ENCODE measurements at places on chromosomes 1 and 21. TPM values are rescaled to one million over a fixed set of nuclear protein-coding genes. Genes with fewer than 3 reads are reported as not detected.

Gene GPR52
- not detected for polyA plus RNA-seq

- no peak overlapping the region for H3K27ac ChIP-seq
- H3K4me1 ChIP-seq: peaks cover 7% of the 10 kb centered on the region
- H3K27me3 ChIP-seq: no peaks in the 10 kb centered on the region
- no peak overlapping the region for H3K4me3 ChIP-seq
Measured at GRCh38 chr1:65495137-65495536, 74.7 kb downstream of the LEPR start.

- H3K4me3 ChIP-seq: no peak overlapping the region
- H3K27ac ChIP-seq: no peak overlapping the region
- no peak for DNase-seq
- no peaks in the 10 kb centered on the region for H3K36me3 ChIP-seq
- H3K4me1 ChIP-seq: peaks cover 12% of the 10 kb centered on the region
Measured at GRCh38 chr1:182185136-182185535, 123.6 kb upstream of the ZNF648 start.

DNA sequence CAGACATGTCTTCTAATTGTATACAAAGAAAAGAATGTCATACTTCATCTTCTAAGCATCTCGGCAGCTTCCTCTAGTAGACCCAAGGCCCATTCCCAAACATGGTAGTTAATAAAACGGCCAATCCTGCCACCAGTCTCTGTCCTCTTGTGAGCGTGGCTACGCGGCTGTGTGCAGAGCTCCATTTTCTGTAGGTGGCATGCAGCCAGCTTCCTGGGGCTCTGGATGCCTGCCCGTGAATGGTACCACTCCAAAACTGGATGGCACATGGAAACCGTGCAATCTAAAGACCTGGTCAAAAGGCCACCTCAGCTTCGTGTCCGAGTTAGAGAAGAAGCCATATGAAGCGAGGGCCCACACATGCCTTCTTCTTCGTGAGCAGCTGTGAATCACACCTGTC, 110.7 kb downstream of the SIPA1L2 start:
- H3K27ac ChIP-seq: no peak overlapping the region
- no peaks in the 10 kb centered on the region for H3K27me3 ChIP-seq
- no peaks in the 10 kb centered on the region for H3K36me3 ChIP-seq
- DNase-seq: no peak
- no peak overlapping the region for H3K4me3 ChIP-seq
- no peaks in the 10 kb centered on the region for H3K4me1 ChIP-seq

Gene CTSE
- polyA plus RNA-seq: 86.0 TPM

Gene RGS1
- polyA plus RNA-seq: 4.0 TPM

GRCh38 chr1:32989160-32990050, 24.8 kb upstream of the RNF19B start:
- H3K36me3 ChIP-seq: no peaks in the 10 kb centered on the region
- DNase-seq: no peak

Gene AGTRAP
- polyA plus RNA-seq: 77.5 TPM

DNA sequence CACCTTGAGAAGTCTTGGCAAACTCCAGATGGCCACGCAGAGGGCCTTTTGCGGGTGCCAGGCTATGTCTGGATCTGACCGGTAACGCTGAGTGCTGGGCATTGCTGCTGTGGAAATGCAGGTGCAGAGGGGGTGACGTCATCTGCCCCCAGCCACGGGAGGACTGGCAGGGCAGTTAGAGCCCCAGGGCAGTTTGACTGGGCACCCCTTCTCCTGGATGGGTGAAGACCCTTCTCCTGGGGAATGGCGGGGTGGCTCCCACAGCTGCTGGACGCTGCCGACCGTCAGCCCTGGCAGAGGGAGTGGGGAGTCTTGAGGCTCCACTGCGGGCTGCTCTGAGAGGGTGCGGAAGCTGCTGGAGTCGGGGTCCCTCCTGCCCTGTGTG, 12.6 kb upstream of the EDN2 start:
- peak overlapping the region; percentile 91 for H3K27ac ChIP-seq
- no peaks in the 10 kb centered on the region for H3K27me3 ChIP-seq
- peaks cover 33% of the 10 kb centered on the region for H3K4me1 ChIP-seq
- H3K36me3 ChIP-seq: no peaks in the 10 kb centered on the region

Gene DPT
- 8.2 TPM for polyA plus RNA-seq

DNA sequence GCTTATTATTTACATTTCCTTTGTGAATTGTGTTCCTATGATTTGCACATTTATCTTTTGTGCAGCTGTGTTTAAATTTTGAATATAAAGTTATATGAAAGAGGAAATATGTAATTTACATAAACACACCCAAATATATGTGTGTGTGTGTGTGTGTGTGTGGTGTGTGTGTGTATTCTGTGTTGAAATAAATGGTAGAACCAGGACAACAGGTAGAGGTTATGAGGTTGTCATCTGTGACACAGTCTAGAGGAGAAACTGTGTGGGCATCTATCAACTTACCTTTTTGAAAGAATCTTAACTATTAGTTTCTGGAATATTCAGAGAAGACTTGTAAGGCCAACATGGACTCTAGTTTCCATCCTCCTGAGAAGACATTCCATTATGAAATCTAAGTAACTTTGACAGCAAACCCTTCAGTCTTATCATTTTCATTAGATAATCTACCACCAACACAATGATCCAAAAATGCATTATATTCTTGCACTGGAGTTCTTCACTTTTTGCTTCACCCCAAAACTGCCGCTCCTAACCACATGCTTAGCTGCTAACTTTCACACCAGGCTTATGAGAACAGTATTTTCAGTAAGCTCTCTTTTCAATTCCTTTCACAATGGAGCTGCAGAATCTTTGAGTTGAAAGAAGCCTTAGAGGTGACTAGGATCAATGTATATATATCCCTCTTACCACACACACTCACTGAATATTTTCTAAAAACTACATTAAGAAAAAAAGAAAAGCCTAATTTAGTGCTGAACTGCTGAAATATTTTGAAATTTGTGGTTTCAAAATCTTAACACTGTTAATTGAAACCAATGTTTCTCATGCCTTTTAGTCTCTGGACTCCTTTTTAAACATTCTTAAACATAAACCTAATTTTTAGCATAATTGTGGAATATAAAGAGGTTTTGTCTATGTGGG, 21.8 kb downstream of the PTPRC start:
- peaks cover 12% of the 10 kb centered on the region for H3K4me1 ChIP-seq
- DNase-seq: no peak
- no peak overlapping the region for H3K27ac ChIP-seq
- no peaks in the 10 kb centered on the region for H3K36me3 ChIP-seq

DNA sequence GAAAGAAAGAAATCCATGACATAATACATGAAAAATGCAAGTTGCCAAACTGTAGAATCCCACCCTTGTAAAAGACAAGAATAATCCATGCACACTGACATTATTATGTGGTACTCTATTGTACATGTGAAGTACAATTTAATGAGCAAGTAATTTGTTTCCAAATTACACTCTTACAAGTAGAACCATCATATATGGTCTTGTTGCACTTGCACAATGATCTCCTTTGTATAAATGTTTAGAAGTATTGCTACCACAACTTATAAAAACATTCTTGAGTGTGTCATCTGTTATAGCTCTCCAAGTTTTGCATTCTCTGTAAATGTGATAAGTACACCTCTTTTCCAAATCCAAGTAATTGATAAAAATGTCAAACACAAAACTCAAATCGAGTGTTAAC, 29.1 kb upstream of the ZNF281 start:
- no peaks in the 10 kb centered on the region for H3K36me3 ChIP-seq
- no peaks in the 10 kb centered on the region for H3K4me1 ChIP-seq
- H3K27me3 ChIP-seq: no peaks in the 10 kb centered on the region
- no peak for DNase-seq
- H3K27ac ChIP-seq: no peak overlapping the region

GRCh38 chr21:43727519-43728153, 8.7 kb downstream of the PDXK start:
- no peak for DNase-seq
- no peaks in the 10 kb centered on the region for H3K36me3 ChIP-seq
- no peak overlapping the region for H3K4me3 ChIP-seq
- H3K27me3 ChIP-seq: no peaks in the 10 kb centered on the region
- H3K27ac ChIP-seq: peak overlapping the region; percentile 99

- DNase-seq: no peak
- H3K4me1 ChIP-seq: peaks cover 6% of the 10 kb centered on the region
- no peaks in the 10 kb centered on the region for H3K36me3 ChIP-seq
- H3K4me3 ChIP-seq: no peak overlapping the region
- no peak overlapping the region for H3K27ac ChIP-seq
Measured at GRCh38 chr1:76256289-76257223, 182.0 kb downstream of the ST6GALNAC3 start.

GRCh38 chr1:43801203-43801602, 93.9 kb downstream of the ST3GAL3 start:
- H3K27ac ChIP-seq: no peak overlapping the region
- no peaks in the 10 kb centered on the region for H3K36me3 ChIP-seq
- H3K4me3 ChIP-seq: no peak overlapping the region
- H3K27me3 ChIP-seq: no peaks in the 10 kb centered on the region
- DNase-seq: no peak

Gene EPHA10
- 0.79 TPM for polyA plus RNA-seq

- no peak overlapping the region for H3K4me3 ChIP-seq
- DNase-seq: no peak
- H3K36me3 ChIP-seq: no peaks in the 10 kb centered on the region
- no peaks in the 10 kb centered on the region for H3K27me3 ChIP-seq
Measured at GRCh38 chr1:196366817-196367495, 241.3 kb downstream of the KCNT2 start.

GRCh38 chr1:5286244-5286643, 631.8 kb downstream of the AJAP1 start:
- no peak overlapping the region for H3K4me3 ChIP-seq
- H3K4me1 ChIP-seq: no peaks in the 10 kb centered on the region
- no peaks in the 10 kb centered on the region for H3K27me3 ChIP-seq
- no peaks in the 10 kb centered on the region for H3K36me3 ChIP-seq
- no peak for DNase-seq
- H3K27ac ChIP-seq: no peak overlapping the region

- H3K4me3 ChIP-seq: no peak overlapping the region
- DNase-seq: no peak
- no peak overlapping the region for H3K27ac ChIP-seq
- H3K36me3 ChIP-seq: peaks cover 4% of the 10 kb centered on the region
- no peaks in the 10 kb centered on the region for H3K27me3 ChIP-seq
Measured at GRCh38 chr21:43021191-43021590, 46.8 kb downstream of the PKNOX1 start.

GRCh38 chr21:35751171-35751570, 309.2 kb downstream of the SETD4 start:
- peaks cover 10% of the 10 kb centered on the region for H3K27me3 ChIP-seq
- H3K27ac ChIP-seq: no peak overlapping the region
- no peak for DNase-seq
- no peaks in the 10 kb centered on the region for H3K36me3 ChIP-seq

GRCh38 chr1:110668549-110668948, 6.2 kb downstream of the KCNA3 start:
- no peaks in the 10 kb centered on the region for H3K4me1 ChIP-seq
- H3K36me3 ChIP-seq: no peaks in the 10 kb centered on the region
- no peak for DNase-seq
- H3K4me3 ChIP-seq: no peak overlapping the region
- no peak overlapping the region for H3K27ac ChIP-seq

- peak overlapping the region; percentile 97 for H3K27ac ChIP-seq
- no peaks in the 10 kb centered on the region for H3K27me3 ChIP-seq
- no peak for DNase-seq
- peaks cover 23% of the 10 kb centered on the region for H3K4me1 ChIP-seq
- no peaks in the 10 kb centered on the region for H3K36me3 ChIP-seq
- H3K4me3 ChIP-seq: no peak overlapping the region
Measured at GRCh38 chr1:37944816-37945215, 2.0 kb downstream of the INPP5B start.

DNA sequence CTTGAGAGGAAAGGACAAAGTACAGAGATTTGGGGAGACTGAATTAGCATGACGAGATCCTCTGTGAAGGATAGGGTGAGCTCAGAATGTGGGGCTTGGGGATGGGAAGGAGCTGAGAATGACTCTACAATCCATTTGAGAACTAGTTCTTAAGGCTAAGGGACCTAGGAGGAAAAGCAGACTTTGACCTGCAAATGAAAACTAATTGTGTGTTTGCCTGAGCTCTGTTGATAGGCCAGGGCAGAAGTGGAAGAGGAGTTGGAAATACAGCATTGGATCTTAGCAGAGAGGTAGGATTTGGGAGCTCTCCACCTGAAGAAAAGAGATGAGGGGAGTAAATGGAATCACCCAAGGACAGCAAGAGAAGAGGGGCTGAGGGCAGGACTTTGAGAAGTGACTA, 2.1 kb upstream of the RGS8 start:
- no peak overlapping the region for H3K4me3 ChIP-seq
- H3K27me3 ChIP-seq: no peaks in the 10 kb centered on the region
- H3K36me3 ChIP-seq: no peaks in the 10 kb centered on the region

- DNase-seq: no peak
- no peak overlapping the region for H3K27ac ChIP-seq
- H3K4me3 ChIP-seq: no peak overlapping the region
Measured at GRCh38 chr1:45381243-45381642, 41.0 kb upstream of the MUTYH start.

Gene SPRR2G
- not detected for polyA plus RNA-seq

DNA sequence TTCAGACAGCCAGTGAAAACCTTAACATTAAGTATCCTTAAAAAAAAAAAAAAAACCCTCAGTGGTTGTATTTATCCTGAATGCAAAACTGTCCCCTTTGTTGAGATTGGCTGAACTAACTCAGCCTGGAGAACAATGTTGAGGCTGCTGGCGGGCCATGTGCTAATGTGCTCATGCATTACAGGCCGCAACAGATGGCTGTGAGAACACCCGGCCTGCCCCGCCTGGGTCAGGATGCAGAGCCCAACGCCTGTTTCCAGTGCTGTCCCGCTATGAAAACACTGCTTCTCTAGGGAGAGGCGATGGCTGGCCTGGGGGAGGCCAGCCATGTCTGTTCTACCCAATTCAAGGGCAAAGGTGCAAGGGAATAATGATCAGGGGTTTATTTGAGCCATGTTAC, 13.8 kb downstream of the OLIG2 start:
- H3K36me3 ChIP-seq: no peaks in the 10 kb centered on the region
- H3K27ac ChIP-seq: no peak overlapping the region
- no peak overlapping the region for H3K4me3 ChIP-seq
- no peaks in the 10 kb centered on the region for H3K4me1 ChIP-seq
- DNase-seq: no peak
- peaks cover 66% of the 10 kb centered on the region for H3K27me3 ChIP-seq

DNA sequence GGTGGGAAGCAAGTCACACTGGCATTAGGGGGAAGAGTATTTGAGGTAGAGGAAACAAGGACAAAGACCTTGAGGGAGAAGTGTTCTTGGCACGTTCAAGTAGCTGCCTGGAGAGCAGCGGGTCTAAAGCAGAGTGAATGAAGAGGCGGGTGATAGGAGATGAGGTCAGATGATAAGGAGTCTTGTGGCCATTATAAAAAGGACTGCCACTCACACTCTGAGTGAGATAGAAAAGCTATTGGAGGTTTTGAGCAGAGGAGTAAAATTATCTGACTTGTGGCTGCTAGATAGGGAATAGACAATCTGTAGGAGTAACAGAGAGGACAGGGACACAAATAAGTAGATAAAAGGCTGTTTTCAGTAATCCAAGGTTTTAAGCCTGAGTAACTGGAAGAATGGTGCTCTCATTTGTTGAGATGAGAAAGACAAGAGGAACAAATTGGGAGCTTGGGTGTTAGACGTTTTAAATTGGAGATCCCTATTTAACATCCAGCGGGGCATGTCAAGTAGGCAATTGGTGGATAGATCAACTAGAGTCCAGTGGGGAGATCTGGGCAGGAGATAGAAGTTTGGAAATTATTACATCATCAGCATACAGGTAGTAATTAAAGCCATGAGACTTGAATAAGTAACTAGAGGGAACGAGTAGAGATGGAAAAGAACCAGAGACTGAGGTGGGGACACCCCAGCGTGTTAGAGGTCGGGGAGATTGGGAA, 43.7 kb downstream of the HENMT1 start:
- H3K36me3 ChIP-seq: no peaks in the 10 kb centered on the region
- no peaks in the 10 kb centered on the region for H3K4me1 ChIP-seq
- H3K27ac ChIP-seq: no peak overlapping the region
- no peak overlapping the region for H3K4me3 ChIP-seq
- H3K27me3 ChIP-seq: no peaks in the 10 kb centered on the region
- no peak for DNase-seq

Measured in hepatocyte (in vitro differentiated cells).